ENCODE measurements at places on chromosomes 1 and 21. TPM values are rescaled to one million over a fixed set of nuclear protein-coding genes. Genes with fewer than 3 reads are reported as not detected.

DNA sequence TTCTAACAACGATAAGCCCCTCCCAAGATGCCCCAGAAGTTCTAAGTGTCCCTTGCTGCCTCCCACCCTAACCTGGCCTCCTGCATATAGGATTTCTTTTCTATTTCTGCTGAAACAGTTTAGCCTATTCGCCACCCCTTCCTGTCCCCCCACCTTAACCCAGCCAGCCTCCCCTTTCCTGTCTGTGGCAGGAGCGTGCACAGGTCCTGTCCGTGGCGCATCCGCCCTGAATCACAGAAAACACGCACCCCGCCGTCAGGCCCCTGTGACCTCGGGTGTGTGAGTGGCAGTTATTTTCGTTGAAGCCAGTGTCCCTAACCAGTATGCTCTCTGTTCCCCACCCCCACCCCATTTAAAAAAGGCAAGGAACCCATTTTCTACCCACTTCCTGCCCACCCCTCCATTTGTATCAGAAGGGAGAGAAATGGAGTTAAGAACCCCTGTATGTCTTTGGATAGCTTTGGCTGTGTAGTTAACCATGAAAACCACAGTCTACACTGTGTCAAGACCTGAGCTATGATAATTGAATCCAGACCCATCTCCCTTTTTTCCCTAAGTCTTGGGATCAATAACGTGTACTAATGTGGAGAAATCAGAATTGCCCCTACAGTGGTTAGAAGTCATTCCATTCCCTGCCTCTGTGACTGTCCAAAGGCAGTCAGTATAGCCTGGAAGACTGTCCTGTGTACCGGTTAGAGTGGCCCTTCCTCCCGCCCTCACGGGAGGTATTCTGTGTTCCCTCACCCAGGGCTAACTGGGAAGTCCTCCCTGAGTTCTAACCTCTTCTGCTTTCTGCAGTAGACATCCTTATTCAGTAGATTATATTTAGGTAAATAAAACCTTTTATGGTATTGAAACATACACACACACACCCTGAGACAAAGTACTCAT lies 1.8 kb downstream of the PLEKHO1 start:
- H3K27me3 ChIP-seq = no peaks in the 10 kb centered on the region
- peaks cover 33% of the 10 kb centered on the region for H3K36me3 ChIP-seq
- peak overlapping the region; percentile 58 for H3K4me3 ChIP-seq
- no peak for DNase-seq
- H3K27ac ChIP-seq = peak overlapping the region; percentile 83

- H3K4me1 ChIP-seq = peaks cover 23% of the 10 kb centered on the region
- no peak overlapping the region for H3K4me3 ChIP-seq
- H3K27me3 ChIP-seq = no peaks in the 10 kb centered on the region
- DNase-seq = no peak
- no peaks in the 10 kb centered on the region for H3K36me3 ChIP-seq
- H3K27ac ChIP-seq = no peak overlapping the region
Observed at GRCh38 chr1:192703283-192704206, 67.6 kb downstream of the RGS13 start.

- H3K4me3 ChIP-seq = no peak overlapping the region
- H3K27me3 ChIP-seq = no peaks in the 10 kb centered on the region
- no peak overlapping the region for H3K27ac ChIP-seq
- H3K4me1 ChIP-seq = peaks cover 5% of the 10 kb centered on the region
Observed at GRCh38 chr1:183048087-183049085, 25.2 kb downstream of the LAMC1 start.

GRCh38 chr1:228768355-228769000 lies 33.2 kb downstream of the RHOU start:
- H3K36me3 ChIP-seq = no peaks in the 10 kb centered on the region
- no peak for DNase-seq
- H3K27me3 ChIP-seq = no peaks in the 10 kb centered on the region
- H3K27ac ChIP-seq = no peak overlapping the region
- no peaks in the 10 kb centered on the region for H3K4me1 ChIP-seq

DNA sequence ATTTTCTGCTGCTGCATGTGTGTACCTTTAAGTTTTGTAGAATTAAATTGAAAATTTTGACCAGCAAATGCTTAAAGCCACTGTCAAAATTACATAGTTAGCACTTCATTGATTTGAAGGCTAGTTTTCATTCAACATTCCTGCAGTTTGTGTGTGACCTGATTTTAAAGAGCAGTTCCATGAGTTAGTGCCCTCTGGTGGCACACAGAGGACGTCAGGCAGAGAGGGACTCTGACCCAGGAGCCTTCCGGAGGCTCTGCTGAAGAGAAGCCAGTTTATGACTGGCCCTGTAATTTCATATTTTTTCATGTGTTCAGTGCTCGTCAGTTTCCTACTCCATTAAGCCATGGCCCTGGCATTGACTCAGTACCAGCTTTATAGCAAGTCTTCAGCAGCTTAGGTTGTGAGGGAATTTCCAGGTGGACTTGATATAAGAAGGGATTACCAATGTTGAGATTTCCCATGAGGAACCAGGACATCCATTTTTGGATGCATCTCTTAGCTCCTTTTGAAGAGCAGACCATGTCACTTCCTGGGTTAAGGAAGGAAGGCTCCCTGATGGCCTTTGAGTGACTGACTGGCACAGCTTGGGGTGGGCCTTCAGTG lies 104.7 kb downstream of the CAMTA1 start:
- no peaks in the 10 kb centered on the region for H3K27me3 ChIP-seq
- H3K4me1 ChIP-seq = no peaks in the 10 kb centered on the region
- no peak for DNase-seq

DNA sequence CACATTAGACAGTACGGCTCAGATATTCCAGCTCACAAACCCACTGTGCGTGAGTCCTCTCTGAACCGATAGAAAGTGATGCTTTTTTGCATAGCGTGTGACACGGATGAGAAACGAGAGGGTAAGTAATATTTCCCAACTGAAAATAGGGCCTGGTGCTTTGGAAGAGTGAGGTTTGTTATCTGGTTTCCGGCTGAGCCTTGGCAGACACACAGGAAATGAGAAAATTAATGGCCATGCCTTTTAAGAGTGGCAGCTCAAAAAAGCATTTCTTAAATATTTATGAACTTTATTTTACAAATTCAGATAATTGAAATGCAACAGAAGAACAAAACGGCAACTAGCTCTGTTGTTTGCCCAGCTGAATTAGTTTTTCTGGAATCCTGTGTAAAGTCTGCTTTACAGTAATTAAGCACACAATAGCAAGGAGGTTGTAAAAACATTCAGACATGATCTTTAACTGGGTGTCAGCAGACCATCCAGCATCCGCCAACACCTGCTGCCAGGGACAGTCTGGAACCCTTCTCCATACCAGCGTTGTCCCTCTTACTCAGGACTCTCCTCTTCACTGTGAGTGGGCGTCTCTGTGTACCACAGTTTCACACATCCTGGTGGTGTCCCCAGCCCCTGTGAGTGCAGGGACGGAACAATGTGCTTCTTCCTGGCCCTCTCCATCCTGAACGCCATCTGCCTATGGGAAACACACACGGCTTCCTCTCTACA lies 155.4 kb downstream of the PGBD5 start:
- H3K27ac ChIP-seq = no peak overlapping the region
- H3K27me3 ChIP-seq = no peaks in the 10 kb centered on the region
- H3K36me3 ChIP-seq = peaks cover 63% of the 10 kb centered on the region
- no peak overlapping the region for H3K4me3 ChIP-seq

DNA sequence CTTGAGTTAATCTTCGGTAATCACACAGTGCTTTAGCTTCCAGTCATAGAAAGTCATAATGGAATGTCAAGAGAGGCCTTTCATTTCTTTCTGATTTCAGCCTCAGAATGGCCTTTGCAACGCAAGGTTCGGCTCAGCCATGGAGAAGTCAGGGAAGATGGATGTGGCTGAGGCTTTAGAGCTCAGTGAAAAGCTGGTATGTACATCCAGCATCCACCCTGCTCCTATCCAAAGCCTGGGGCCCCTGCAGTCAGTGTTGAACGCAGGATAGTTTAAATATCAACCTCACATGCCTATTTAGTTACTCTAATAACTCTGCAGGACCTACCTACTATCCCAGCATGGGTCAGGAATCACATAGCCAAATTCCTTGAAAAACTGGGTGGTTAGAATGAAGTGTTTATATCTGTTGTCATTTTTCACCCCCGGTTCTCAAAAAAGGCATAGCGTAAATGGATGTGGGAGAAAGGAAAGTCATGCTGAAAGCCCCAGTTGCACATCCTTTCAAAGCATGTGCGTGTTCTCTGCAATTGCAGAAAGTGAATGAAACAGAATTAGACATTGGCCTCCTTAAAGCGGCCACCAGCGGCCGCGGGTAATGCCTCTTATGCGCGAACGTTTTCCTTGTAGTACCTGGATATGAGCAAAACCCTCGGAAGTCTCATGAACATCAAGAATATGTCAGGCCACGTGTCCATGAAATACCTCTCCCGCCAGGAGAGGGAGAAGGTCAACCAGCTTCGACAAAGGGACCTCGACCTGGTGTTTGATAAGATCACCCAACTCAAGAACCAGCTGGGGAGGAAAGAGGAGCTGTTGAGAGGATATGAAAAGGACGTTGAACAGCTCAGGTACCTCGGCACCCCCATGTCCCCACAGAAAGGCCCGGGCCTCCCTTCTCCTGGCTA lies 28.8 kb upstream of the EFHD2 start:
- H3K36me3 ChIP-seq = no peaks in the 10 kb centered on the region
- no peaks in the 10 kb centered on the region for H3K4me1 ChIP-seq
- no peak for DNase-seq
- peaks cover 20% of the 10 kb centered on the region for H3K27me3 ChIP-seq

DNA sequence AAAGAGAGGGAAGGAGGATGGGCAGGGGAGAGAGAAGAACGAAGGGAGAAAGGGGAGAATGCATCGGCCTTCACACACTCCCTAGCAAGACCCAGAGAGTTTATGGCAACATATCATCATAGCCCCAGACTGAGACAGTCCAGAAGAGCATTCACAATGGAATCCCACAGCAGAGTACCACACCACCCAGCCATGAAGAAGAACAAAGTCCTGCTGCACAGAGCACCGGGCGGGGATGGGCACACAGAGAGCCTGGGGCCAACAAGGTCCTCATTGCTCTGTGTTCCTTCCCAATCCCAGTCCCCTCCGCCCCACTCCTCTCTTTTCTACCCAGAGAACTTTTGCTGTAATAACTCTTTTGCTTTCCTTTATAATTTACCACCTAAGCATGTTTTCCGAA lies 118.1 kb upstream of the TMPRSS2 start:
- no peaks in the 10 kb centered on the region for H3K27me3 ChIP-seq
- no peaks in the 10 kb centered on the region for H3K4me1 ChIP-seq
- no peak overlapping the region for H3K27ac ChIP-seq
- H3K4me3 ChIP-seq = no peak overlapping the region
- H3K36me3 ChIP-seq = no peaks in the 10 kb centered on the region

GRCh38 chr1:6585841-6586240 lies 6.0 kb downstream of the ZBTB48 start:
- H3K4me3 ChIP-seq = no peak overlapping the region
- no peaks in the 10 kb centered on the region for H3K27me3 ChIP-seq
- no peak overlapping the region for H3K27ac ChIP-seq
- H3K36me3 ChIP-seq = peaks cover 53% of the 10 kb centered on the region

DNA sequence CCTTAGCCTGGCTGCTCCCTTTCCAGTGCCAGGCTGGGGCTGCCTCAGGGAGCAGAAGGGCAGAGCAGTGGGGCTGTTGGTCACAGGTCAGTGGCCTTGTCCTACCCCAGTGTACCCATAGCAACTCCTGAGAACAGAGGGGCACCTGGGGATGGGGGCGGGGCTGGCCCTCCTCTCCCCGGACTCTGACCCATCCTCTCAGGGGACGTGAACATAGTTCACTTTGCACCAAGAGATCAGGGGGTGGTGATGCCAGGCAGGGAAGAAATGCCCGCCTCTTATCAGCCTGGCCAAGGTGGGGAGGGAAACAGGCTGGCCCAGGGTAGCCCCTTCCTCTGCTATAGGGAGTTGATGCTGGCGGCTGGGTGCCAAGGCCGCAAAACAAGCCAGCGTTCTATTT lies 4.9 kb downstream of the ETNK2 start:
- no peaks in the 10 kb centered on the region for H3K36me3 ChIP-seq
- H3K4me3 ChIP-seq = no peak overlapping the region
- H3K27ac ChIP-seq = no peak overlapping the region
- H3K27me3 ChIP-seq = peaks cover 21% of the 10 kb centered on the region
- DNase-seq = no peak

DNA sequence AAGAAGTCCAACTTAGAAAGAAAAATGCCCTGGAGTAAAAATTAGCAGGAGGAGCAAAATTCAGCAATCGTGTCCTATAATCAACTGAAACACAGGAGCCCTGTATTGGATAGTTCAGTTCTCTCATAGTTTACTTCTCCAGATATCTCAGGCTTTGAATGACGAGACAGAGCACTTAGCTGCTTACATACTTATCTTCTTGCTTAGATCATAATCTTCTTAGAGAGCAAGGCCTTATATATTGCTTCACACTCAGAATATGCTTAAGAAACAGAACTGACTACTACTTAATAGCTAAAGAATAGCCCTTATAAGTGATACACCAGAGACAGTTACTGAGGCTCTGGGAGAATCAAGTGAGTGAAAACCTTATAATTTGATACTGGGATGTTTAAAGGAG lies 38.9 kb downstream of the TOR3A start:
- H3K4me1 ChIP-seq = no peaks in the 10 kb centered on the region
- no peak overlapping the region for H3K4me3 ChIP-seq
- no peak overlapping the region for H3K27ac ChIP-seq
- DNase-seq = no peak

- no peak overlapping the region for H3K27ac ChIP-seq
- no peaks in the 10 kb centered on the region for H3K36me3 ChIP-seq
- peaks cover 18% of the 10 kb centered on the region for H3K4me1 ChIP-seq
Observed at GRCh38 chr1:27318596-27318995, 3.4 kb upstream of the TMEM222 start.

GRCh38 chr1:160865337-160865736 lies 2.6 kb upstream of the CD244 start:
- H3K27ac ChIP-seq = no peak overlapping the region
- DNase-seq = no peak
- no peaks in the 10 kb centered on the region for H3K4me1 ChIP-seq
- H3K27me3 ChIP-seq = peaks cover 13% of the 10 kb centered on the region
- H3K4me3 ChIP-seq = no peak overlapping the region

DNA sequence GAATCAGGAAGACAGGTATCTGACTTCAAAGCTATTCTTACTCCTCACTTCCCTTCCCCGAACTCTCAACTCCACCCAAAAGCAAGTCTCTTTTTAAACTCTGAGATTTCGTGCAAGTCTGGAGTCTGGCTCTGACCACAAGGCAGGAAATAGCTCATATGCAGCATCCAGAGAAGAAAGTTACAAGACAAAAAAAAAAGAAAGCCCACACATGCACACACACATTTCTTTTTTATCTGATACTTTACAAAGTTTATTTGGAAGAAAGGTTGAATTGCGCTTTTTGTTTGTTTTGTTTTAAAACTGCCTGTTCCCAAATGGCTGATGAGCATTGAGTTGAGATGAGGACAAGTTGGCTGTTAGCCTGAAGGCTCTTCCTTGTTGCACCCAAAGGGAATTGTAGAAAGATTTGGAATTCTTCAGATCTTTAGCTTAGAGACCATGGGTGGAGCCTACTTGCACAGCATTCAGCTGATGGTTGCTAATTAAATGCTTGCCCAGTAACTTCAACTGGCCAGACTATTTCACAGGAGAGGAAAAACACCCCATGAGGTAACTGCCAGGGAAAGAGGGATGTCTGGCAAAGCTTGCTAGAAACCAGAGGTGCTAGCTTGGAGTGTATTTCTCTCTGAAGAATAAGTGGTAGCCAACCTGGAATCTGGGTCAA lies 490.3 kb downstream of the TTLL7 start:
- H3K27me3 ChIP-seq = no peaks in the 10 kb centered on the region
- DNase-seq = peak; percentile 69
- peaks cover 5% of the 10 kb centered on the region for H3K4me1 ChIP-seq
- no peak overlapping the region for H3K27ac ChIP-seq
- H3K4me3 ChIP-seq = no peak overlapping the region

GCSAML gene
- polyA plus RNA-seq = 0.58 TPM
